Immature natural killer cell (primary cell): ENCODE measurements at places on chromosomes 13 and 19.

GRCh38 chr19:8192221-8192820, 16.8 kb upstream of the CERS4 start:
- peak overlapping the region; percentile 99 for H3K27ac ChIP-seq
- H3K36me3 ChIP-seq, result no peaks in the 10 kb centered on the region

DNA sequence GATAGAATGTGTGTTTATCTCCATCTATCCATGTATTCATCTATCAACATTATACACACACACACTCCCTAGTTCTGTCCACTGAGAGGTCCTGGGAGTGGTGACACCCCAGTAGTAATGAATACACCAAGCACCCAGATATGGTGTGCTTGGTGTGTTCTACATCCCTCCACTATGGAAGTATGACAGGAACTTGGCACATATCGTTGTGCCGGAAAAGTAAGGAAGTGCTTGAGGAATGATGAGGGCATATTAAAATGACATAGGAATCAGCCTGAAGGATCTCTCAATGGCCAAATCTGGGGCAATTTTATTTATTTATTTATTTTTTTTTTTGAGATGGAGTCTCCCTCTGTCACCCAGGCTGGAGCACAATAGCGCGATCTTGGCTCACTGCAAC, 28.3 kb upstream of the FBXO17 start:
- H3K27ac ChIP-seq, result no peak overlapping the region
- H3K27me3 ChIP-seq, result peaks cover 7% of the 10 kb centered on the region
- no peak for DNase-seq
- H3K36me3 ChIP-seq, result no peaks in the 10 kb centered on the region

- peaks cover 8% of the 10 kb centered on the region for H3K27me3 ChIP-seq
- H3K4me3 ChIP-seq, result no peak overlapping the region
- no peak for DNase-seq
- no peaks in the 10 kb centered on the region for H3K36me3 ChIP-seq
- H3K4me1 ChIP-seq, result no peaks in the 10 kb centered on the region
These were observed 345.8 kb downstream of the TBC1D4 start for GRCh38 chr13:75136151-75136550.

DNA sequence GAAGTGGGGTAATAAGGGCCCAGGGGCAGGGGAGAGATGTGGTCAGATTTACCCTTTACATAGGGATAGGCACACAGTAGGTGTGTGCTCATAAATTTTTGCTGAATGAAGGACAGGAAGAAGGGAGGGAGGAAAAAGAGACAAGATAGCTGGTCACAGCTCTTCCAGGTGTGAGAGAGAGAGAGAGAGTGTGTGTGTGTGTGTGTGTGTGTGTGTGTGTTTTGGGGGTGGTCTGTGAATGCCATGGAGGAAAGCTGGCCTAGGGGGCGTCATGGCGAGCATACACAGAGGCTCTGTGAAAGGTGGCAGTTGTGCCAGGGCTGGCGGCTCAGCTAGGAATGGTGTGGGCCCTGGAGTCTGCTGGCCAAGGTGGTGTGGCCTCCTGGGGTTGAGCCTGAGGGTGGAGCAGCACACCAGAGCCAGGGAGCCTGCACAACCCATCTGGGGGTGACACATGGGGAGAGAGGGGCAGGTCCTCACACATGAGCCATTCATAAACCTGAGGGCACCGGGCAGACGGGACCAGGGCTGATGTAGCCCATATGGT, 6.0 kb upstream of the PRX start:
- H3K4me1 ChIP-seq, result peaks cover 64% of the 10 kb centered on the region
- no peaks in the 10 kb centered on the region for H3K27me3 ChIP-seq
- H3K27ac ChIP-seq, result peak overlapping the region; percentile 67
- H3K4me3 ChIP-seq, result peak overlapping the region; percentile 85
- no peak for DNase-seq

- peaks cover 7% of the 10 kb centered on the region for H3K27me3 ChIP-seq
- peaks cover 6% of the 10 kb centered on the region for H3K36me3 ChIP-seq
- no peak for DNase-seq
- H3K4me1 ChIP-seq, result peaks cover 31% of the 10 kb centered on the region
- peak overlapping the region; percentile 93 for H3K27ac ChIP-seq
These were observed 512 bp upstream of the ZNF93 start for GRCh38 chr19:19900139-19900728.

DNA sequence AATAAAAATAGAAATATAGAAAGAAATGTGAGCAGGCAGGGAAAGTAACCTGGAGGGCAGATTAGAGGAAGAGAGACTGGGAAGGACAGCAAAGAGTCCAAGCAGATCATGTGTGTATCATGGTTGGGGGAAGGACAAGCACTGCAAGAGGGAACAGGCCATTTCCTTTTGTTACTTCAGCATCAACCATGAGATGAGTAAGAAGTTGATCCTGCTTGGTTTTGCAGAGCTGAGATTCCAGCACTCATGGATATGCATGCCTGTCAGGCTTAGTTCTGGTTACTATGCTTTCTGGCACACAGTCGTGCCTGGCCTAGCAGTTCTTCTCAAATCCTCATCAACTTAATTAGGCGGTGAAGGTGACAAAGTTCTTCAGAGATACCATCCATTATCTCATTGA, 18.1 kb downstream of the NALCN start:
- no peaks in the 10 kb centered on the region for H3K36me3 ChIP-seq
- H3K4me3 ChIP-seq, result no peak overlapping the region
- no peak for DNase-seq
- no peaks in the 10 kb centered on the region for H3K4me1 ChIP-seq

GRCh38 chr13:25059166-25059565, 36.8 kb upstream of the PABPC3 start:
- no peak overlapping the region for H3K4me3 ChIP-seq
- no peaks in the 10 kb centered on the region for H3K36me3 ChIP-seq
- DNase-seq, result no peak
- H3K27ac ChIP-seq, result no peak overlapping the region
- H3K27me3 ChIP-seq, result peaks cover 3% of the 10 kb centered on the region
- no peaks in the 10 kb centered on the region for H3K4me1 ChIP-seq

DNA sequence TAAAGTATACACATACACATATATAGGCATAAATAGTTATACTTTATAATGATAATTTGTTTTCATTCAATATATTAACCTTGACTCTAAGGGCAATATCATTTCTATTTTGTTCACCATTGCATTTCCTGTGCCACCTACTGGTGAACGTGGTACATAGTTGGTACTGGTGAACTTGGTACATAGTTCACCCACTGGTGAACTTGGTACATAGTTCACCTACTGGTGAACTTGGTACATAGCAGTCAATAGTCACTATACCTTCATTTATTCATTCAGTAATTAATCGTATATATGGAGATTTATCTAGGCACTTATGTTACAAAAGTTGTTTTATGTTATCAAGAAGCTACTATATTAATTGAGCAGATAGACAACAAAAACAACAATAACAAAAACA, 172.6 kb upstream of the ATXN8OS start:
- no peak for DNase-seq
- no peaks in the 10 kb centered on the region for H3K4me1 ChIP-seq
- no peaks in the 10 kb centered on the region for H3K36me3 ChIP-seq

- no peak overlapping the region for H3K4me3 ChIP-seq
- H3K36me3 ChIP-seq, result no peaks in the 10 kb centered on the region
- H3K4me1 ChIP-seq, result no peaks in the 10 kb centered on the region
- H3K27me3 ChIP-seq, result no peaks in the 10 kb centered on the region
These were observed 12.5 kb upstream of the TNFRSF19 start for GRCh38 chr13:23557733-23558132.

GRCh38 chr19:32104850-32105235, 240.6 kb upstream of the ZNF507 start:
- H3K4me3 ChIP-seq, result no peak overlapping the region
- no peak for DNase-seq
- H3K27me3 ChIP-seq, result peaks cover 5% of the 10 kb centered on the region
- H3K36me3 ChIP-seq, result no peaks in the 10 kb centered on the region
- no peaks in the 10 kb centered on the region for H3K4me1 ChIP-seq

DNA sequence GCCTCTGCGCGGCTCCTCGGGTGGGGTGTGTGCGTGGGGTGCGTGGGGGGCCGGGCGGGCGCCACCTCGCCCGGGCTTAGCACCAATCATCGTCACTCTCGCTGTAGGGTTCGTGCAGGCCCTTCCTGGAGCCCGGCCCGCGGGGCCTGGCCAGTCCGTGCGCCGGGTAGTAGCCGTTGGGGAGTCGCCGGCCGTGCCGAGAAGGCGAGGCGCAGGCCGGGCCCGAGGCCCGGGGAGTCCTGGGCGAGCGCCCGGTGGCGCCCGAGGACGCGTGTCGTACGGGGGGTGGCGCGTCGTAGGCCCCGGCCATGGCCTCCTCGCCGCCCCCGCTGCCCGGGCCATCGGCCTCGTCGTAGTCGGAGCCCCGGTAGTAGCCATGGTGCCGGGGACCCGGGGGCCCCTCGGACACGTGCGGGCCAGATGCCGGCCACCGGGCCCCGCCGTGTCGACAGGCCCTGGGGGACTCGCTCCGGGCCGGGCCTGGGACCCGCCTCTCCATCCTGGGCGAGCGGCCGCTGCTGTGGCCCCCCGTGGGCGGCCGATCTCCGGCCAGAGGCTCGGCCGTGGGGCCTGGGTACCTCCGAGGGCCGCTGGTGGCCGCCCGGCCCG, 57.1 kb downstream of the IER2 start:
- no peak overlapping the region for H3K4me3 ChIP-seq
- H3K27me3 ChIP-seq, result peaks cover 3% of the 10 kb centered on the region
- H3K27ac ChIP-seq, result peak overlapping the region; percentile 92

- H3K4me1 ChIP-seq, result peaks cover 83% of the 10 kb centered on the region
- H3K27ac ChIP-seq, result peak overlapping the region; percentile 95
- DNase-seq, result peak; percentile 76
- no peaks in the 10 kb centered on the region for H3K36me3 ChIP-seq
- H3K4me3 ChIP-seq, result peak overlapping the region; percentile 85
These were observed 15.0 kb upstream of the SLC35E1 start for GRCh38 chr19:16586991-16587832.

GRCh38 chr19:39582891-39583625, 19.3 kb upstream of the LGALS13 start:
- H3K36me3 ChIP-seq, result no peaks in the 10 kb centered on the region
- no peak overlapping the region for H3K27ac ChIP-seq
- no peak overlapping the region for H3K4me3 ChIP-seq
- no peaks in the 10 kb centered on the region for H3K4me1 ChIP-seq

GRCh38 chr19:47070756-47071155, 22.3 kb upstream of the TMEM160 start:
- no peak for DNase-seq
- H3K4me1 ChIP-seq, result peaks cover 5% of the 10 kb centered on the region
- H3K27me3 ChIP-seq, result no peaks in the 10 kb centered on the region
- H3K4me3 ChIP-seq, result no peak overlapping the region
- no peak overlapping the region for H3K27ac ChIP-seq

GRCh38 chr13:58083064-58083463, 451.5 kb downstream of the PCDH17 start:
- H3K4me1 ChIP-seq, result no peaks in the 10 kb centered on the region
- no peak overlapping the region for H3K4me3 ChIP-seq
- no peak for DNase-seq
- no peaks in the 10 kb centered on the region for H3K36me3 ChIP-seq
- H3K27me3 ChIP-seq, result no peaks in the 10 kb centered on the region

GRCh38 chr19:23772675-23773063, 14.0 kb upstream of the ZNF681 start:
- no peak overlapping the region for H3K27ac ChIP-seq
- no peaks in the 10 kb centered on the region for H3K27me3 ChIP-seq
- no peak overlapping the region for H3K4me3 ChIP-seq
- H3K36me3 ChIP-seq, result peaks cover 10% of the 10 kb centered on the region

- peaks cover 2% of the 10 kb centered on the region for H3K27me3 ChIP-seq
- H3K4me1 ChIP-seq, result no peaks in the 10 kb centered on the region
- H3K36me3 ChIP-seq, result no peaks in the 10 kb centered on the region
- DNase-seq, result no peak
These were observed 46.7 kb downstream of the OR10H4 start for GRCh38 chr19:15995536-15995935.

DNA sequence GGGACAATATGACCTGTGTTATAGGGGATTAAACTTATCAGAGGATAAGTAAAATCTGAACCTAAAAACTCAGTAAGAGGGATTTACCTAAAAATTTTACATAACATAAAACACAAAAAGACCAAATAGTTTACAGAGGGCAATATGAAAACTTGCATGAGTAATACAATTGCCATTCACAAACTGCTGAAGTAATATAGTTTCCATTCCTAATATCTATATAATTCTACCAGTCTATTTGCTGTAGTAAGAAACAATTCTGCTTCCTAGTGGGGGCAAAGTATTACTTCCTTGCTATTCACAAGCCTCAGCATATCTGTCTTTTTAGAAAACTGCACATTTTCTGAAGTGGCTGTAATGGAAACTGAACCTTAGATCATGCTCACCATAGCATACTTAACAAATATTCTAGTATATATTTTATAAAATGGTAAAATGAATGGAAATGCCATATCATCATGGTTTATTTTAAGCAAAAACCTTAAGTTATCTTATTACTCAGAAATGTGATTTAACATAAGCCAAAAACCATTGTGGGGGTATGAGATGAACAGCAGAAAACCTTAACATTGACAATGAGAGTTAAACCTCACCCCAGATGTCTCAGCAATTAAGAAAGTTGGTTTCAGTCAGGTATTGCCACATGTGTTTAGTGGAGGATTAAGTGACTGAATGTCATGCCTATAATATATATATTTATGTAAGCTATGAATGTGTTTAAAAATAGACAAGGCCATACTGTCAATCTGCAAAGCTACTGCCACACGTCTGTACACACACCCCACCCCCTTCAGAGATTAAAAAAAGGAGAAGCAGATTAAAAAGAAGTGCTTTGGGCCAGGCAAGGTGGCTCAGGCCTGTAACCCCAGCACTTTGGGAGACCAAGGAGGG, 136.8 kb downstream of the MIPEP start:
- no peak overlapping the region for H3K4me3 ChIP-seq
- no peaks in the 10 kb centered on the region for H3K4me1 ChIP-seq
- H3K36me3 ChIP-seq, result peaks cover 6% of the 10 kb centered on the region
- H3K27me3 ChIP-seq, result no peaks in the 10 kb centered on the region
